ENCODE measurements at places on chromosomes 16 and 17.
A peak's percentile ranks its signal among the peaks of the same experiment; 100 is the strongest.

- DNase-seq, result no peak
Observed at GRCh38 chr16:72909196-72909595, 138.7 kb downstream of the ZFHX3 start.

DNA sequence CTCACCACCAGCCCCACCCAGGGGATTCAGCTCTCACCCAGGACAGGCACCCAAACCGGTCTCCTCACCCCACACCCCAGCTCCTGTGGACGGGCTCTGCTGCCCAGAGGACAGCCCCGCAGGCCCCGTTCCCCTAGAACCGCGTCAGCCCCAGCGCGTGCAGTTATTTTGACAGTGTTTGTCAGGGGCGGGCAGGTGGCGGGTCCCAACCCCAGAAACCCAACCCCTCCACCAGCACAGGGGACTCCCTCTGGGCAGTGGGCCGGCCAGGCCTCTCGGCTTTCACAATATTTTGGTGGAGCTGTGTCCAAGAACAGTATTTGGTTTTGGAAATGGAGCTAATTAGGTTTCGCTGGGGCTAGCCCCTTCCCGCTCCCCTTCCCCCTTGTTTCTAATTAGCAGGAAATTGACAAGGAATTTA, 44.8 kb downstream of the BAHCC1 start:
- DNase-seq, result no peak

DNA sequence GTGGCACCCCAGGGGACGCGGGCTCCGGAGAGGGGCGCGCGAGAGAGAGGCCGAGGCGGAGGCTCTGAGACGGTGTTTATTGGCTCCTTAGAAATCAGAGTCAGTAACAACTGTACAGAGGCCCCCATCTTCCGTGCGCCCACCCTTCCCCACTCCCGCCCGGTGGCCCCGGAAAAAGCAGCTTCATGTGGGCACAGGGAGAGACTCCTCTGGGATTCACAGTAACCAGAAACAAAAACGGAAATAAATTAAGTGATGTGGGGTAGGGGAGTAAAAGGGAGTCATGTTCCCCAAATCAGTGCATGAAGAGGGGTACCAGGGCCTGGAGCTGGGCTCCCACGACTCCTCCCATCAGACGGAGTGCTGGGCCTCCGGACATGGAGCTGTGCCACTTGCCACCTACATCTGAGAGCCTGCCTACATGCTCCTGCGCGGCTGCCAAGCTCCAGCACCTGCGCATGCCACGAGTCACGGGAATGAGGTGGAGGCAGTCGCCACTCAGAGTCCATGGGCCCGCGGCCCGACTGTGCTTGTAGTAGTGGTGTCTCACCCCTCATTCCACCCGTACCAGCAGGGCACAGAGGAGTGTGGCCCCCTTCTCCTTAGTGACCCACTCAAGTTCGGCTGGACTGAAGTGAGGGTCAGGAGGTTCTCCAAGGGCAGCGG, 543 bp upstream of the GPS2 start:
- no peak for DNase-seq

DNA sequence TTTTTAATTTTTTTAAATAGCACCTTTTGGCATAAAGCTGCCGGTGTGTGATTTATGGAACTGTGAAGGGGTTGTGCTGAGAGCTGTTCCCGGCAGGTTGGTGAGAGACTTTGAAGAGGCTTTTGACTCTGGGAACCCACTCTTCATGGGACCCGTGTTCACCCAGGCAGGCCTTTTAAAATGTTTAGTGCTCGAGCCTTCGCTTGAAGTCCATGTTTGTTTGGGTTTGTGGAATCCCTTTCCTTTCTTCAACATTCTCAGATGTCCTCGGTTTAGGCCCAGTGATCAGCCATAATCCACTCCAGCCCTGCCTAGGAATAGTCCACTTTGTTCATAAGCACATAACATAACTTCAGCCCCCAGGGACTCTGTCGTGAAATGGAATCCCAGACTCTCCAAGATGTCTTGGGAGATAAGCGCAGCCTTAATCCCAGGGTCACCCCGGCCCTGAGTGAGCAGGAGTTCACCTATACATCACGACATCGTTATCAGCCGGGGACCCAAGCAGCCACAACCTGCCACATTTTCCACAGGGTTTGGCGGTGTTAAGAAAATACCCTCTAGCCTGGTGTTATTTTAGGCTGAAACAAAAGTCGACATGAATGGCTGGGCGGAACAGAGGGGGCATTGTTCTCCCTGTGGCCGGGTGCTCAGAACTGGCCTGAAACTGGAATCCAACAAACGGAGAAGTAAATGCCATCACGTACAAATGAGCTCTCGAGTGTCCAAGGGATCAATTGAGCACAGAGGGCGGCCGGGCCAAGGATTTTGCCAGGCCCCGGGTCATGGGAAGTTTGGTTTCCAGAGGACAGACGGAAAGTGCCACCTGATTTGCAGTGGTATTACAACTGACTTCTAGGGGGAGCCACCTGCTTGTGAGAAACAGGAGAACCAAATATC, 145.7 kb upstream of the IRX3 start:
- DNase-seq, result no peak

- no peak for DNase-seq
Observed at GRCh38 chr16:63467513-63467912, 1431.3 kb upstream of the CDH8 start.

- DNase-seq, result no peak
Observed at GRCh38 chr16:11557801-11558200, 28.9 kb downstream of the LITAF start.

DNA sequence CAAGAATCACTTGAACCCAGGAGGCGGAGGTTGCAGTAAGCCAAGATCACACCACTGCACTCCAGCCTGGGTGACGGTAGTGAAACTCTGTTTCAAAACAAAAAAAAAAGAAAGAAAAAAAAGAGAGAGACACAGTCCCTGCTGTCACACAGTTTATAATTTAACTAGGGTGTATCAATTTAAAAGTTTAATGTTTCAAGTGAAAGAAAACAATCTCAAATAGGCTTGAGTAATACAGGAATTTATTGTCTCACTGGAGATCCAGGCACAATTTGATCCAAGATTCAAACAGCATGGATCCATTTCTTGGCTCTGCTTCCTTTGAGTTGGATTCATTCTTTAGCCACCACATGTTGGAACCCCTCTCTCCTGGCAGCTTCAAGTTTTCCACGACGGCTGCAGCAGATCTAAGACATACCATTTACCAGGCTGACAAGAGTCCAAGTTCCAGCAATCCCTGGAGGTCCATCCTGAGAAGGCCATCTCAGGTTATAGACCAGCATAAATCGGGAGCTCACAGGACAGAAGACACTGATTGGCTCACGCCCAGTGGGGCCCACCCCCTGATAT, 97.5 kb downstream of the YPEL2 start:
- no peak for DNase-seq

GRCh38 chr16:51540259-51540658, 389.2 kb upstream of the SALL1 start:
- DNase-seq, result no peak

DNA sequence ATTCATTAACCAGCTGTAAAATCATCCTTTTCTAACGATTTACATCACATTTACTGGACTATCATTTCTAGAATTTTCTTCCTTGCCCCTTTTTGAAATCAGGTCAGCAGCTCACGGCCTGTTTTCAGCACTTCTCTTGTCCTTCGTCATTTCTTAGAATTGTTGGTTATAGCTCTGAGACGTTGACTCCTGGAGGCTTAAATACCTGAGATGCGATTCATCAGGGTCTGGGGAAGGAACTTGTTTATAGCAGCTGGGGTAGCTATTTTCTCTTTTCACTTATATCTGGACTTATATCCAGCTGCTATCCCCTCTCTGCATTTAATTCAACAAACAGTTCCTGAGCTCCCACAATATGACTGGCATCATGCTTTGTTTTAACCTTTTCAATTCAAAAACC, 338.7 kb upstream of the TNRC6C start:
- DNase-seq, result no peak

DNA sequence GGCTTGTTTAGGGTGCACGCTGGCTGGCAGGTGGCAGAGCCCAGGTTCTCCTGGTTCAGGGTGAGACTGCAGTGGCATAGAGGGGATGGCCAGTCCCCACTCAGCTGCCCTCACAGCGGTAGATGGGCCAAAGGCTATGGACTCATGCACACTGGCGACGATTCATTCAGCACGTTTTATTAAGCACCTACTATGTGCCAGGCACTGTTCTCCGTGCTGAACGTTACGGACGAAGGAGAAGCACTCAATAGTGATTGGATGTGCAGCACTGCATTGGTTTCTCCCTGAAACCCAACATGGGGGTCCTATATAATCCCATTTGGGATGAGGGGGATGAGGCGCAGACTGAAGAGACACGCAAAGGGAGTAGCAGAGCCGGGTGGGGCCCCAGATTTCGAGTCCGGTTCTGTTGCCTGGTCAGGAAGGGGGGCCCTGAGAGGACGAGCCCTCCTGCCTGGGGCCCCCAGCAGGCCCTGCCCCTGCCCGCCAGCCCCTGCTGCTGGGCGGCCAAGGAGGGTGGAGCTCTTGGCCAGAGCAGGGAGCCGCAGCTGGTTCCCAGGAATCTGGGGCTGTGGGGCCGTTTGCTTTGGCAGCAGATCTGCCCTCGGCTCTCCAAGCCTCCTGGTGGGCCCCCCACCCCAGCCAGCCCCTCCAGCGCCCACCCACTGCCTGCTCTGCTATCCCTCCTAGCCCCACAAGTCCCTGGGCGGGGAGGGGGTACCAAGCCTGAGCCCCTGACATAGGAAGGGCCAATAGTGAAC, 8.8 kb downstream of the GLIS2 start:
- no peak for DNase-seq

DNA sequence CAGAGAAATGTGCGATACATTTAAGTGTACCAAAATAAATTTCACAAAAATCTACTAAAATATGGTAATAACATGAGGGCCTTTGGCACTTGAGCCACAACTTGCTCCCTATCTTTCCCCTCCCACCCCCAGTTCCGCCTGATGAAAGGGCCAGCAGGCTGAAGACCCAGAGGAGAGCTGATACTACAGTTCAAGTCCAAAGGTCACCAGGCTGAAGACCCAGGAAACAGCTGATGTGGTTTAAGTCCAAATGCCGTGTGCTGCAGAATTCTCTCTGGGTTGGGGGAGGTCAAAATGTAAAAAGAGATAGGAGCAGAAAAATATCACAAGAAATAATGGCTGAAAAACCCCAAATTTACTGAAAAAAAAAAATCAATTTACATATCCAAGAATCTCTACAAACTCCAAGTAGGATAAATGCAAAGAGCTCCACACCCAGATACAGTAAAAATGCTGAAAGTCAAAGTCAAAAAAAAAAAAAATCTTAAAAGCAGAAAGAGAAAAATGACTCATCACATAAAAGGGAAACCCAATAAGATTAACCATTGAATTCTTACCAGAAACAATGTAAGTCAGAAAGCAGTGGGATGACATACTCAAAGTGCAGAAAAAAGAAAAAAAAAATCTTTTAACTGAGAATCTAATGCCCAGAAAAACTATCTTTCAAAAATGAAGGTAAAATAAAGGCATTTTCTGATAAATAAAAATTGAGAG, 452.1 kb upstream of the ASIC2 start:
- no peak for DNase-seq

GRCh38 chr17:77602883-77603640, 355.4 kb upstream of the TNRC6C start:
- DNase-seq, result no peak

DNA sequence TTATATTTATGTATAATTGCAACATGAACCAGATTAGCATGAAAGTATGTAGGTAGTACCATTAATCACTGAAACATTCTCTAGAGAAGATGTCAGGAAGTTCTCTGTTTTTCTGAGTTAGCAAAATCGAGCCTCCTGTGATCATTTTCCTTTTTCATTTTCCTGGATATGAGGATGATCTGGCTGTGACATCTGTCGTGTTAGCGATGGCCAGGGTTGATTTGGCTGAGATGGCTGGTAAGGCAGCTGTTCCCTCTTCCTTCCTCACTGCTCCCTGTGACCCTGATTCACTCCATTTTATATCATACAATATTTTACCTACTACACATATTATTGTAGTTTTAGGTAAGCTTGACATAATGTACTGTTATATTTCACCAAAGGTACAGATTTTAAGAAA, 10.3 kb downstream of the CNTNAP4 start:
- no peak for DNase-seq

DNA sequence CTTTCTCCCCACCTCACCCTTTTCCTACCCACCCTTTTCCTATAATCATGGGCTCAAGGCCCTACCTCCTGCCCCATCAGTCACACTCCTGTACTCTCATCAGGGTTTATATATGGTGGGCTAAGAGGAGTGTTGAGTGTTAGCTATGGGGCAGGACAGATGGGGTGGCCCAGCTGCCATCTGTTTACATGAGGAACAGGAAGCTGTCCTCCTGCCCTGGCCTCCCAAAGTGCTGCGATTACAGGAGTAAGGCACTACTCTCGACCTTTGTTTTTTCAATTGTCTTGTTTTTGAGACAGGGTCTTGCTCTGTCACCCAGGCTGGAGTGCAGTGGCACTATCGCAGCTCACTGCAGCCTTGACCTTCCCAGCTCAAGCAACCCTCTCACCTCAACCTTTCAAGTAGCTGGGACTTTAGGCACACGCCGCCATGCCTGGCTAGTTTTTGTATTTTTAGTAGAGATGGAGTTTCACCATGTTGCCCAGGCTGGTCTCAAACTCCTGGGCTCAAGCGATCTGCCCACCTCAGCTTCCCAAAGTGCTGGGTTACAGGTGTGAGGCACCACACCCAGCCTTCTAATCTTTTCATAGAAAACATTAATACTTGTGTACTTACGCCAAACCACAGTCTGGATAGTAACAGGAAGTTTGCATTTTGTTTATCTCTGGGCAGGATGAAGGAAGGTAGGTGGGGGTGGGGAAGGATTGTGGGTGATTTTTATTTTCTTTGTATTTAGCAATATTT, 1.6 kb downstream of the TRADD start:
- DNase-seq, result no peak

- DNase-seq, result peak; percentile 55
Observed at GRCh38 chr17:21278450-21279197, 5.9 kb upstream of the MAP2K3 start.

GRCh38 chr17:43787728-43788127, 7.5 kb downstream of the CFAP97D1 start:
- DNase-seq, result no peak

- DNase-seq, result peak; percentile 25
Observed at GRCh38 chr17:73835605-73836004, 191.4 kb upstream of the SDK2 start.

DNA sequence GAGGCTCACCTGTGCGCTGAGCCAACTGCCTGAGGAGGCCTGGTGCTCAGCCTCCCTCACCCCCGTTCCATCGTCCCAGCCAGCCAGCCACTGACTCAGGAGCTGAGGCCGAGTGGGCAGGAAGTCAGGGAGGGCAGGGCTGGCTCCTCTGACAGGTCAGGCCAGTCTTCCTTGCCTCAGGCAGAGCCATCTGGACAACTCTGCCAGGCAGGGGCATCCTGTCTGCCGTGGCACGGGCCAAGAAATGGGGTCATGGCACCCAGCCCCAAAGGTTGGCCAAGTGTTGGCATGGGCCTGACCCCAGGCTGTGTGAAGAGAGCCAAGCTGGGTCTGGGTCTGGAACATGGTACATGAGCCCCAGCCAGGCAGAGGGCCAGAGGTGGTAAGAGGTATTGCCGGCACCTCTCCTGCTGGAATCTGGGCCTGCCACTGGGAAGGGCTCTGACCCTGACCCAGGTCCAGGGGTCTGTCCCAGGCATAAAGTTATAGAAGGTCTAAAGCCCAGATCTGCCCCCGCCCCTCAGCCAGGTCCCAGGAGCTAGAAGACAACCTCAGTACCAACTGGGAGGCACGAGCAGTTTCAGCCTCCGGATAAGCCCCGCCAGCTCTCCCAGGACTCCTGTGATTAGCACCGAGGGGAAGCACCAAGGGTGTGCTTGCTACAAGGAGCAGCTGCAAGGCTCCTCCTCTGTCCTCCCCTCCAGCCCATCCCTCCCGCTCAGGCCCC, 2.5 kb upstream of the VASN start:
- no peak for DNase-seq

- peak; percentile 88 for DNase-seq
Observed at GRCh38 chr17:73211745-73212144, 18.9 kb downstream of the COG1 start.

Measured in naive thymus-derived CD8-positive, alpha-beta T cell (primary cell).